ENCODE measurements at places on chromosomes 7 and 10.

- no peak for DNase-seq
Measured at GRCh38 chr7:25389489-25390106, 161.3 kb upstream of the NPVF start.

GRCh38 chr7:77696643-77697534, 630 bp downstream of the RSBN1L start:
- no peak for DNase-seq

DNA sequence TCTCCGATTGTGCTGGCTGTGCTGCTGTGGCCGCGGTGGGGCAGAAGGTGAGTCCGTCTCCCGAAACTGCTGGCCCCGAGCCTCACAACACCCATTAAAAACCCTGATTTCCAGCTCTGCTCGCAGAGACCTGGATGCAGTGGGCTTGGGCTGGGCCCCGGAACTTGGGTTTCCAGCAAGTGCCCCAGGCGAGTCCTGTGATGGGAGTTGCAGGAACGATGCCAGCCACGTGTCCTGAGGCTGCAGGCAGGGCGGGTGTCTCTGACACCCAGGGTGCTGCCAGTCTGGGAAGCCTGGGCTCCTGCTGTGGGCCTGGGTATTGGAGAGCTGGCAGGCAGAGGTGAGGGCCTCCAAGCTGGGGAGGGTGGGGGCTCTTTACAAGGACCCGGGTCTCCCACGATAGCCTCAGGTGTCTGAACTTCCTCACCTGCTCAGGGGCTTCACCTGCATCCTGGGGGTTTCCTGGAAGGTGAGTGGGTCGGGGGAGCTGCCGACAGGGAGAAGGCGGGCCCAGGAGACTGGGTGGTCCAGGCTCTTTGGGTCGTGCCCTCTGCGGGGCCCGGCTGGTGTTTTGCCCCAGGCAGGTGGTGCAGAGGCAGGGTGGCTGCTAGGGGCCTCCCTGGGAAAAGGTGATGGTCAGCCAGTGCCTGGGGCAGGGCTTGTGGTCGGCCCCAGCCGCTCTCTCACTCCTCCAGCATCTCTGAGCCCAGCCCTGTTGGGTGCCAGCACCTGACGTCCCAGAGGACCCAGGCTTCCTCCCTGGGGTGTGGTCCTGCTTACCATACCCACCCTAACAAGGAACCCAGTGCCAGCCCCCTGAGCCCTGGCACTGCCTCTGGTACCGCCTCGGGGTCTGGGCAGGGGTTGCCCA, 180.3 kb downstream of the DNAJB6 start:
- DNase-seq: no peak

DNA sequence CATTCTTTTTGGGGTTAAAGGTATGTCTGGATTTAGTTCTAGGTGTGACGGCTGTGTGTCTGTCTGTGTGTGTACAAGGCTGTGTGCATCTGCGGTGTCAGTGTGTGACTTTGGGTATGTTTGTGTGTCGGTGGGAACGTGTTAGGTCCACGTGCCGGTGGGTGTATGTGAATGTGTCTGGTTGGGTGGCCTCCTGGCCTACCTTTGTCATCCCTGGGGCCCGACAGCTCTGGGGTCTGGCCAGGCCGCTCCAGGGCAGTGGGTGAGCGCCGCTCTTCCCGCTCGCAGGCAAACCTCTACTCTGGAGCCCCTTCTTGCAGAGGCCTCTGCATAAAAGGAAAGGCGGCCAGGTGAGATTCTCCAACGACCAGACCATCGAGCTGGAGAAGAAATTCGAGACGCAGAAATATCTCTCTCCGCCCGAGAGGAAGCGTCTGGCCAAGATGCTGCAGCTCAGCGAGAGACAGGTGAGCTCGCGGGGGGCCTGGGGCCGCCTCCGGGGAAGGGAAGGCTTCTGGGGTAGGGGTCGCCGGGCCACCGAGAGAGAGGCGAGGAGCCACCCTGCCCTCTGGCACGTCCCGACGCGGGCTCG, 2.4 kb downstream of the HHEX start:
- no peak for DNase-seq

DNA sequence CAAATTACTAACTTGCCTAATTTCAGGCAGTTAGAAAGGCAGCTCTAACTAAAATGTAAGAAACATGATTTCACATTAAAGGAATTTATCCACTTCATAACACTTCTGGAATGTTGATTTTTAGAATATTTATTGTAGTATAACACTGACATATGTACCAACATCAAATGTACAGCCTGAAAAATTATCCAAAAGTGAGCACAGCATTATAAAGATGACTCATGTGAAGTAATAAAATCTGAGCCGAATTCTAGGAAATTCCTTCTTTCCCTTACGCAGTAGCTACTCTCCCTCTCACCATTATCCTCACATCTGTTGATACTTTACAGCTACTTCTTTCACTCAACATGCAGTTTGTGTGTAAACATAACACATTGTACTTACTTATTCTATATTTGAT, 610.6 kb downstream of the ZWINT start:
- DNase-seq: no peak

GRCh38 chr7:39383136-39383535, 183.1 kb upstream of the YAE1 start:
- no peak for DNase-seq

- no peak for DNase-seq
Measured at GRCh38 chr7:38105874-38106483, 72.1 kb upstream of the STARD3NL start.

DNA sequence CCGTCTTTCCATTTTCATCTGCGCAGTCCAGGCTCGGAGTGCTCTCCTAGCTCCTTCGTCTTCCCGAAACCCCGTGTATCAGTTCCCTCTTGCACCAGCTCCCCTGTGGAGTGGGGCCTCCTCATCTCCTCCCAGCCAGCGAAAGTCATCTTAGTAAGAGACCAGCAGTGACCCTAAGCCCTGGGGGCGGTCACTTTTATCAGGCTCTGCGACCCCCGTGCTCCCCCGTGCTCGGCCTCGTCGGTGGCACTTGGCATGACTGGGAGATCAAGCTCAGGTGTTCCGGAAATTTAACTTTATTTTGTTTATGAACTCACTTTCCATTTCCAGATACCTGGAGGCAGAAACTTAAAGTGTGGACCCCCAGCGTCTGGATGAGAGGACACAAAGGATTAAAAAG, 574 bp upstream of the ECHDC3 start:
- no peak for DNase-seq

GRCh38 chr10:54585572-54585971, 215.5 kb downstream of the PCDH15 start:
- no peak for DNase-seq

DNA sequence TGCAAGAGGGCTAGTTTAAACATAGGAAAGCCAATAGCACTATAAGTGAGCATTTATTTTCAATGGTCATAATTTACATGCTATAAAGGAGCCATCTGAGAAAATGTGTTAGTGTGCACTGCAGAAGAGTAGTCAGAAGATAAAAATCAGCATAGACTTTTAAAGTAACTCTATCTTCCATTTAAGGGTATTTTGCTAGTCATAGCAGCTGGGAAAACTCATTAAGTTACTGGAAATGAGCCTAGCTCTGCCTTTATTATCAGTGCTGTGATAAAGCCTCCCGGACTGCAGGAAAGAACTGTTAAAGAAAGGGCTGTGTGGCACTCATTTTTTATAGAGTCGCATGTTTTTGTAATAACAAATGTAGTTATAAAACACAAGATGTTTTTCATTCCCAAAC, 825.8 kb upstream of the POM121L12 start:
- no peak for DNase-seq

- DNase-seq: no peak
Measured at GRCh38 chr10:34885898-34886297, 70.8 kb upstream of the PARD3 start.

- DNase-seq: no peak
Measured at GRCh38 chr7:38291117-38291647, 17.7 kb upstream of the TARP start.

DNA sequence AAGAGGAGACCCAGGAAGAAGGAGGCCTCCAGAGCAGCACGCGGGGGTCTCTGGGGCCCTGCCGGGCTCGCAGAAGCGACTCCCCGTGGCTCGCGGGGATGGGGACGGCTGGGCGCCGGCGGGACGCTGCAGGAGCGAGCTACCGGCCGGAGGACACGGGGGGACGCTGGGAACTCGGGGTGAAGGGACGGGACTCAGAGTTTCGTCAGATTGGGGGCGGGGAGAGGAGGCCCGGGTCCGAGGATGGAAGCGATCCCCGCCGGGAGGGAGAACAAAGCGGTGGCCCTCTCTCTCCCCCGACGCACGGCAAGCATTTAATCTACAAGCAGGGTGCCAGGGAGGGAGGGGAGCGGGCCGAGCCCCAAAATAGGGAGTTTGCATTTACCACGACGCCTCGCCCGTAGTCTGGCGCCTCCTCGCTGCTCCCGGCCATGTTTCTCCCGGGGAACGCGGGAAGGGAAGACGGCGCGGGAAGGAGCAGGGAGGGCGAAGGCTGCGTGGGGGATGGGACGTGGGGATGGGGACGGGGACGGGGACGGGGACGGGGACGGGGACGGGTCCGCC, at the start of gene PRTFDC1:
PRTFDC1 (minus strand) TSS at position 464 of the 564 bp plus-strand sequence; CDS start at position 433, 31 bp downstream.
- no peak for DNase-seq

DNA sequence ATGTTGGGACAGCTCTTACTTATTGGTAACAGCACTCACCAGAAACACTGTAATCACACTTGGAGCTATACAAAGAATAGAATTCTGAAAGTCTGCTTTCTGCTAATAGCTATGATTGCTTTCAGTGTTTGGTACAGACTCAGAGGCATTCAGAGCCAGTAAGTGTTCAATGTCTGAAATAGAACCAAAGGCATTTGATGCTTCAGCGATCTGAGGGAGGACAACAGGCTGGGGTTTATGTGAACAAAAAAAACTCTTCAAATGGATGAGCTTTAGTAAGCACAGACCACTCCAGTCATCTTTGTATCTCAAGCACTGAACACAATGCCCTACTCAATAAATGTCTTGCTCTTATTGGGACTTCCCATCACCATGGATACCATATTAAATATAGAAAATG, 322.8 kb upstream of the GRM3 start:
- no peak for DNase-seq

- no peak for DNase-seq
Measured at GRCh38 chr10:44512431-44513022, 127.6 kb upstream of the CXCL12 start.

DNA sequence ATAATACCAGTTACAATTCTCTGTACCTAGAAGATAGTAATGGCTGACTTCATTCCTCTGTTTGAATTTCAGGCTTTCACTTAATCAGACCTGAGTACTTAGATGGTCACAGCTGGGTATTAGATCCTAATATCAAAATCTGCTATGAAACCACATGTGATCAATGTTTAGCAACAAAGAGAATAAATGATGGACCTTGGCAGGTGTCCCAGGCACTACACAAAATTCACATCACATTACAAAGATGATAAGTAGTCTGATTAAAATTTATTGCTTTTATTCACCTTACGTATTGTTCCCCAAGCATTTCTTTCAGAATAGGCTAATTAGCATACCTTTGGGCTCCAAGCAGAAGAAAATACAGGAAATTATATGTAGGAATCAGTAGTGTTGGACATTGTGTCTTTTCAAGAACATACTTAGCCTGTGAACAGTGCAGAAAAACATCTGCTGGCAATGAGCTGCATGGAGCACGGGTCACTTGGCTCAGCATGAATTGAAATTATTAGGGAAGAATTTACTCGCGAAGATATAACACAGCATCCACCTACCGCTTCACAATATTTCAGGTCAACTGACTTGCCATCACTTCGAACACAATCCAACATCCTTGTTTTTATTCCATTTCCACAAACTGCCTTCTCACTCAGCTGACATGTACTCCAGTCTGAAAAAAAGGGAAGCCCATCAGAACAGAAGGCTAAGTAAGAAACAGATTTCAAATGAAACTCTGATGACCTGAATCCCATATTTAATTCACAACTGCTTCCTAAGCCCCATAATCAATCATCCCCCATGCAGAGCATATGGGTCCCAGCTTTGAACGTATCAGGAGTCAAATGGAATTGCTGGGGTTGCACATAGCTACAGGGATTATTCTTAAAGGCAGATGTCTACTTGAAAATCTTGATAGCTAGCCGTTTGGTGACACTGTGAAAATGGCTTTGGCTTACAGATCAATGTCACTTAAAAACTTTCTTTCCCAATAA, 421.0 kb downstream of the THSD7A start:
- DNase-seq: no peak

DNA sequence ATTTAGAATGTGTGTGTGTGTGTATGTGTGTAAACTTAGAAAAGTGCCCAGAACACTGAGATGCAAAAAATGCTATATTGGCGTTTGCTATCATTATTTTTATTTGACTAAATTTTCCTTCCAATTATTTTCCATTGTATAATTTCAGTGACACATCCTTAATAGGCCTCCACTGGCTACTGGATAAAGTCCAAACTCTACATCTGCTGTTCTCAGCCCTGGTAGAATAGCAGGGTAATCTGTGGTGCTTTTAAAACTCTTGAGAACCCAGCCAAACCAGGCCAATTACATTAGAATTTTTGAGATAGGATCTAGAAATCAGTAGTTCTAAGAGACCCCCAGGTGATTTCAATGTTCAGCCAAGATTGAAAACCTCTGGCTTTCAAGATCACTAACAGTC, 66.4 kb downstream of the ZNF503 start:
- no peak for DNase-seq

DNA sequence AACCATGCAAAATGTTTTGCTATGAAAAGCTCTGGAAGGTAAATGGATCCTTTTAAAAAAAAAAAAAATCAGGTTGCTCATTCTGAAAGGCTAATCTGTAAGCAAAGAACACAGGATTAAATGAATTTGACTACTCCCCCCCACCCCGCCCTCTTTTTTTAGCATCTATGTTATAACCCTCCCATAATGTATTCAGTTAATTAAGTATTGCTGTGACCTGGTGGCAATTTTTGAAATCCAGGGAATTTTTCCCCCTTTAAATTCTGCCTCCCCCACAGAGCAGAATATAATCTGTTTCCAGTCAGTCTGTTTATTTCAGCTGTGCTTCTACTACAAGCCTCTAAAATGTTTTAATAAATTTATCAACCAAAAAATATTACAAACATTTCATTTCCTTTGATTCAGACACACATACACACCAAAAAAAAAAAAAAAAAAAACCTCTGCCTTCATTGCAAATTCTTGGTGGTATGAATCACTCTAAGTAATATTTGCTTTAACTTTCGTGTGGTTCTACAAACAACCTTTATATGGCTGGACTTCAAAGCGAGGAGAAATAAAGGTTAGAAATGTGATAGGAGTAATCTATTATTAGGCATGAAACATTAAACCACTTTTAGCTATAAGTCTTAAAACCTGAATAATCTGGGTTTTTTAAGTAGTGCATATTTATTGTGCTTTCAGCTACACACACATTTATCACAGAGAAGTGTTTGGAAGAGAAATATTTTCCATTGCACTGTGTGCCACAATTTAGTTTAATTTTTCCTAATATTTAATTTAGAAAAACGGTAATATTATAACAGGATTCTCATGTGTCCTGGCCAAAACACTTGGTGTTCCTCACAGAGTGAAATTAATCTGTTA, 64.4 kb upstream of the ARID5B start:
- DNase-seq: no peak

DNA sequence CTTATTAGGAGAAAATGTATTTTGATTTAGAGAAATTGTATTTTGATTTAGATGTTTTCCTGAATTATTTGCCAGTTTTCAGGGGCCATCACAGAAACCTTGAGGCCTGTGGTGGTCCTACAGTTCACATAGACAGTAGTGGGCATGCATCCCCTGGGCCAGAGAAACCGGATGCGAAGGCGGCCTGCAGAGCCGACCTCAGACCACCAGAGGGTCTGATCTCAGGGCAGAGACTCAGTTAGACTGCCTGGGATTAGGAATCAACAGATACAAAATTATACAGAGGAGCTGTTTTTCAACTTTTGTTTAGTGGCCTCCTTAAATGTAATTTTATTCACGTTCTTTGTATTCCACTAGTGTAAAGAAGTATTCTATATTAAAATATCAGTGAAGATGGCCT, 158.4 kb downstream of the PAXIP1 start:
- DNase-seq: no peak

- DNase-seq: no peak
Measured at GRCh38 chr7:128323459-128324367, 20.0 kb downstream of the RBM28 start.

GRCh38 chr10:101783736-101784118, 481 bp upstream of the NPM3 start:
- no peak for DNase-seq

Measured in AG09309 (cell line).